ENCODE measurements at places on chromosomes 7 and 10.

GRCh38 chr10:99941942-99942820, 67.6 kb downstream of the DNMBP start:
- DNase-seq, result no peak

DNA sequence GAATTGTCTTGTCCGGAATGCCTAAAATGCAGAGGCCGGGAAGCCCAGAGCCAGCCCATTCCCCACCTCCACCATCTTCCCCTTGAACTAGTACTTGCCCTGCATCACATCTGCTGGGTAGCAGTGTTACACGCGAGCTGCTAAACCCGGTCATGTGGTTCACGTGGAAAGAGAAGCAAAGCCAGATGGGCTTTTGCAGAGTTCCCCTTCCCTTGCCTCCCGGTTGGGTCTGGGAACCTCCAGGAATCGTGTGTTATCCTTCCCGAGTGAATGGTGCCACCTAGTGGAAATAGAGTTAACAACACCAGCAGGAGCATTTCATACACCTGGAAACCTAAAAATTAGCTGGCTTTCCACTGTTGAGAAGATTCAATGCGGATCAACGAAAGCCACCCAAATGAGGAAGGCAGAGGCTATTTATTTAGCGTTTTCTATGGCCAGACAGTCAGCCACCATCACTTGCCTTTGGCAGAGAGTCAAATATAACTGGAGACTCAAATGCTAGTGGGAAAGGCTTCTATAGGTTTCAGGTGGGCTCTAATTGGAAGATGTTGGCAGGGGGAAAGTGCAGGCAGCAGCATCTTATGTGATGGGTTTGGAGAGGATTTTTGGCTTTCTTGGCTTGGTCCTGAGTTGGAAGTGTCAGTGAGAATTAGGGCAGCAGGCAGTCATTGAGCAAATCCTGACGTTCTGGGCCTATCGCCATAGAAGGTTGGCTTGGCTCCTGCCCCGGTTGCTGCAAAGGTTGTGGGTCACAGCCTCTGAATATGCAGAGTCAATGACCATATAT, 12.9 kb upstream of the DENND2A start:
- DNase-seq, result peak; percentile 94

GRCh38 chr10:49539320-49539885, 482 bp upstream of the ERCC6 start:
- peak; percentile 38 for DNase-seq

- no peak for DNase-seq
These were observed 26.7 kb upstream of the CUL1 start for GRCh38 chr7:148672041-148672440.

GRCh38 chr7:81245353-81245752, 326.5 kb upstream of the SEMA3C start:
- no peak for DNase-seq

DNA sequence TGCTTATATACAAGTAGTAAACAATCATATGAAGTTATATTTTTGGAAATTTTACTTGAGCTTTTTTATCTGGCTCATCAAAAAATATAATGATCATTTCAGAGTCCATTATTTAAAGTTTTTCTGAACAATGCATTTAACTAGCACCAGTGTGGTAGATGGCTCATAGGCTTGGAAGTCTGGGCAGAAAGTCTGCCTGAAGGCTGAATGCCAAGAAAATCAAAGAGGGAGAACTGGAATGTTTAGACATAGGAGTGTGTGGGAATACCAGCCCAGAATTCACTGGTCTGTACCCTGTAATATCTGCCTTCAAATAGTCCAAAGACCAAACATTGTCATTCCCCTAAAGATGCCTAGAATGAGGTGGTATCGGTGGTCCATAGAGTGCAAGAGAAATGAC, 40.3 kb upstream of the ANK3 start:
- no peak for DNase-seq

- DNase-seq, result no peak
These were observed 23.7 kb downstream of the NMT2 start for GRCh38 chr10:15144788-15145187.

GRCh38 chr10:69538461-69538860, 34.8 kb downstream of the NEUROG3 start:
- DNase-seq, result no peak

- DNase-seq, result no peak
These were observed 101.3 kb downstream of the SDHAF3 start for GRCh38 chr7:97218767-97219166.

- no peak for DNase-seq
These were observed 264.4 kb downstream of the SORCS1 start for GRCh38 chr10:106900016-106900652.

DNA sequence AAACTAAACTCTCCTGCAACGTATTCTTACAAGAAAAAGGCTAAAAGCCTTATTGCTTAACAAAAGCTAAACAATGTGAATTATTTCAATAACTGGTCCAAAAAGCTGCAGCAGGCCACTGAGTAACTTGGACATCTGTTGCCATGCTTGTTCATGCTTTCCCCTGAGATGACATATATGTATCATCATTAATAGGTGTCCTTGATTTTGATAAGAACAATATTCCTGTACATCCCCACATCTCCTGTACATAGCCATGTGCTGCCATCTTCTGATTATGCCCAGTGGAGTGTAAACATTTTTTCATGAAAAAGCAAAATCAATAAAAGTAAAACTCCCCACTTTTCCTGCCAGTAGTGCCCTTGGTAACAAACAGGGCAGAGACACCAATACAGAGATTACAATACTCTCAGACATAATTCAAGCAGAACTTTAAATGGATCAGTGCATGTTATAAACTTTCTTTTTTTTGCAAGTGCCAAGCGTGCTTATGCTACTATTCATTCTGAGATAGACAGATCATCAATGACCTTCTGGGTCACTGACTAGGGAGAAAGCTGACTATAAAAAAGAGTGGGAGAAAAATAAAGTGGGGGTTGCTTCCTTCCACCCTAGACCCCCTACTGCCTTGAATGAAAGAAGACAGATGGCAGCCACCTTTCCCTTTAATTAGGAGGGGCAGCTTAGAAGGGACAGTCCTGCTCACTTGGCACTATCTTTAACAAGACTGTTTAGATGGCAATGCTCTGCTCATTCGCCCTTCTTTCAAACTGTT, 205.5 kb upstream of the KLF14 start:
- no peak for DNase-seq

DNA sequence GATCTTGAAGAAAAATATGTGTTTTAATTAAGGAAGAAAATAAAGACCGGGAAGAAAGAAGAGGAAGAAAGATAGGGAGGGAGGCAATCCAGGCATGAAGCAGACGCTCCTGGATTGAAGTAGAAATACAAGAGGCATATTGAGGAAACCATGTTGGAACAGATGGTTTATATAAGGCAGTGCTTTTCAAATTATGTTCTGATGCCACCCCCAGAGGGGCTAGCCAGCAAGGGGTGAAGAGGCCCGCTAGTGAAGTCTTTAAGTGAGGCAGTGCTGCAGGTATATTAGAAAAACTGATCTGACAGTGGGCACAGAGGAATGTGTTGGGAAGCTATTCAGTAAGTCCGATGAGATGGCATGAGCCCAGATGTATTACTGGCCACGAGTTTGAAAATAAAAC, 40.1 kb downstream of the REEP3 start:
- no peak for DNase-seq

DNA sequence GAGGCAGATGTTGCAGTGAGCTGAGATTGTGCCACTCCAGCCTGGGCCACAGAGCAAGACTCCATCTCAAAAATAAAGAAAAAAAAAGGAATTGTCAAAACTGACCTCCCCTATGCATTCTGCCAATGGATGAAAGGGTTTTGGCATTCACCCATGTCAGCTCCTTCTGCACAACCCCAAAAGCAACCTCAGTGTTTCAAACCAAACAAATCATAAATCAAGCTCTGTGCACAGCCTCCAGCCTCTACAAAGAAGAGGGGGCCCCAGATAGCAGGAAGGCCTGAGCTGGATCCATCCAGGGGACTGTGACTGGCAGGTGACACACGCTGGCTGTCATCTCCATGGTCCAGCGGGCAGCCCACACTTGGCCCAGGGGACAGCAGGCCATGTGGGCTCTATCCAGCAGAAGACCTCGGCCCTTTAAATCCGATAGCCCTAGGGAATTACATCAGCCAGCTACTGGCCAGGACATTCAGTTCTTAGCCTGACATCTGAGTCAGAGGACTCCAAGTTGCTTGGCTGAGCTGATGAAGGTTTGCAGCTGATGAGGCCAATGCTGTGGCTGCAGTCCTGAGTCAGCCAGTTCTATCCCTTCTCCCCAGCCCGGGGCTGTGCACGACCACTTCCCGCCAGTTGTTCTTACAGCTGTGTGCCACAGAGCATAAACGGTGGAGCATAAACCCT, 52.0 kb upstream of the FIGNL1 start:
- no peak for DNase-seq

- no peak for DNase-seq
These were observed 459.1 kb downstream of the PLXNA4 start for GRCh38 chr7:132117181-132117580.

DNA sequence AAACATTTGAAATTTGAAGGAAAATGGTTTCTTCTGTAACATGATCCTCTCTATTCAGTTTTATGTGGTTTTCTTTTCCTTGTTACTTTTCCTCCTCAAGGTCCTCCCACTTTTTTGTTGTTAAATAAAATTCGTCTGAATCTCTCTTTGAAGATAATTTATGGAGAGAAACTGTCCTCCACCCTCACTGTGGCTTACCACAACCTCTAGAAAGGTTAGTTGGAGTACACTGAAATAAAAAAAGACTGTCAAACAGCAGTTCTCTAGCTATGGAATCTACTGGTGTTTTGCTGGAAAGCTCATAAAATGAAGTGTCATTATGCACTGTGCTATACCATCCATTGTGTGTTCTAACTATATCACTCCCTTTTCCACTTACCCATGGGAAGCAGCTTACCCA, 189.4 kb downstream of the HDAC9 start:
- no peak for DNase-seq

- no peak for DNase-seq
These were observed 13.4 kb upstream of the AP1S1 start for GRCh38 chr7:101140746-101141382.

DNA sequence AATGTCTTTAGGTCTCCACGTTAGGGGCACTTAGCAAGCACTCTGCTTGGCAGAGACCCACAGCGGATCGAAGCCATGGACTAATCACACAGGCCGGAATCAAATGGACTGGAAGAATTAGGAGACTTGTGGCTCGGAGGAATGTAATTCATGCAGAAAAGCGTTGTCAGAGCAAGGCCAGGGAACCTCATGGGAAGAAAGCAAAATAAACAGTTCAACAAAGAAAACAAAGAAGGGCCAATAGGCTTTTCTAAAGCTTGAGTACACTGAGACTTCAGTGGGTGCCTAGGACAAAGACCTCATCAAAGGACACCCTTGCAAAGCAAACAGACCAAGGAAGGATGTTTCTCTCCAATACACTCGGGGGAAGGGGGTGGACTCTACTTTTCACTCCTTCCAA, 171.1 kb downstream of the GLI3 start:
- no peak for DNase-seq

- no peak for DNase-seq
These were observed 1.8 kb upstream of the PDGFA start for GRCh38 chr7:521221-522070.

GRCh38 chr7:15607529-15608210, 45.9 kb upstream of the AGMO start:
- DNase-seq, result no peak

DNA sequence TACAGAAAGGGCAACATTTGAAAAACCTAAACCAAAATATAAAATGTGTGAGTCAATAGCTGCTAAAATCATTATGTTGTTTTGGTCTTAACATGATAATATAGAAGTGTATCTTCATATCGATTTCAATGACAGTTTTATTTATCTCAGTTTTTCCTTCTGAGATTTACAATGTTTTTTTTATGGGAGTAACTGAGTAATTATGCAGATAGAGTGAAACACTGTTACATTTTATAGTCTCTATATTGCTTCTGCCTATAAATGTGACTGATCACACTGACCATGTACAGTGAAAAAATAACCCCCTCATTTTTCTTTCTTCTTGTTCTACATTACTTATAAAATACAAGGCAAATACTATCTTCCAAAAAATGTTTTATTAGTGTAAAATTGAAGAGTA, 81.6 kb downstream of the ETV1 start:
- DNase-seq, result no peak

DNA sequence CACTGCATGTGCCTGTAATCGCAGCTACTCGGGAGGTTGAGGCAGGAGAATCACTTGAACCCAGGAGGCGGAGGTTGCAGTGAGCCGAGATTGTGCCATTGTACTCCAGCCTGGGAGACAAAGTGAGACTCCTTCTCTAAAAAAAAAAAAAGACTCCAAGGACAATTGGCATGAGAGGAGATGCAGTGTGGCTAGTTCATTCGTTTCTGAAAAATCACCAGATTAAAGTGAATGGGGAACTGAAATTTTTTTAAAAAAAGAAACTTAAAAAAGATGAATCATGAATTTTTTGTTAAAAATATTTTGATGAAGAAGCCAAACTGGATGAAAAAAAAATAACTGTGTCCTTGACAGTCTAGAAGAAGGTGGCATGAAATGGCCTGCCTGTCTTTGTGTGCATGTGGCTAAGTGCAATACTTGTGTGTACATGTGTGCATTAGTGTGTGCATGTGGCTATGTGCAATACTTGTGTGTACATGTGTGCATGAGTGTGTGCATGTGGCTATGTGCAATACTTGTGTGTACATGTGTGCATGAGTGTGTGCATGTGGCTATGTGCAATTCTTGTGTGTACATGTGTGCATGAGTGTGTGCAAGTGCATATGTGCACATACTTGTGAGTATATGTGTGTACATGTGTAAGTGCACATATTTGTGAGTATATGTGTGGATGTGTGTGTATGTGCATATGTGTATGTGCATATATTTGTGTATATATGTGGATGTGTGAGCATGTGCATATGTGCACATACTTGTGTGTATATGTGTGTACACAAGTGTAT, 391.7 kb upstream of the KLF6 start:
- DNase-seq, result no peak

DNA sequence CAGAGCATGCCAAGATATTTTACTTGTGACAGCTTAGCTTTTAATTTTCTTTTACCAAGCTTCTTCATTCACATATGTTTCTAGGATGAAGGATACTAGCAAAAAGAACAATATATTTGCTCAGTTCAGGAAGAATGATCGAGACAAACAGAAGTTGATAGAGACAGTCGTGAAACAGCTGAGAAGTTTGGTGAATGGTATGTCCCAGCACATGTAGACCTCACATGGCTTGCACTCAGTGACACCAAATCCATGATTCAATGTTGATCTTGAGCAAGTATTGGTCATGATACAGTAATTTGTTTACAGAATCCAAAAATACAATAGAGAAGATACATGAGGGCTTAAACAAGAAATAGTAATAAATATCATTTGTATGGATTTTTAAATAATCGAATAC, 2.5 kb upstream of the CYP26C1 start:
- DNase-seq, result no peak

- DNase-seq, result no peak
These were observed 1.2 kb downstream of the PDIA4 start for GRCh38 chr7:149027055-149027454.
